WERI-Rb-1 (cell line): ENCODE measurements at places on chromosomes 13 and 19.

GRCh38 chr19:49264258-49264657, 60.7 kb downstream of the SLC6A16 start:
- no peak for DNase-seq

GRCh38 chr13:98889419-98890085, 88.3 kb downstream of the DOCK9 start:
- no peak for DNase-seq

DNA sequence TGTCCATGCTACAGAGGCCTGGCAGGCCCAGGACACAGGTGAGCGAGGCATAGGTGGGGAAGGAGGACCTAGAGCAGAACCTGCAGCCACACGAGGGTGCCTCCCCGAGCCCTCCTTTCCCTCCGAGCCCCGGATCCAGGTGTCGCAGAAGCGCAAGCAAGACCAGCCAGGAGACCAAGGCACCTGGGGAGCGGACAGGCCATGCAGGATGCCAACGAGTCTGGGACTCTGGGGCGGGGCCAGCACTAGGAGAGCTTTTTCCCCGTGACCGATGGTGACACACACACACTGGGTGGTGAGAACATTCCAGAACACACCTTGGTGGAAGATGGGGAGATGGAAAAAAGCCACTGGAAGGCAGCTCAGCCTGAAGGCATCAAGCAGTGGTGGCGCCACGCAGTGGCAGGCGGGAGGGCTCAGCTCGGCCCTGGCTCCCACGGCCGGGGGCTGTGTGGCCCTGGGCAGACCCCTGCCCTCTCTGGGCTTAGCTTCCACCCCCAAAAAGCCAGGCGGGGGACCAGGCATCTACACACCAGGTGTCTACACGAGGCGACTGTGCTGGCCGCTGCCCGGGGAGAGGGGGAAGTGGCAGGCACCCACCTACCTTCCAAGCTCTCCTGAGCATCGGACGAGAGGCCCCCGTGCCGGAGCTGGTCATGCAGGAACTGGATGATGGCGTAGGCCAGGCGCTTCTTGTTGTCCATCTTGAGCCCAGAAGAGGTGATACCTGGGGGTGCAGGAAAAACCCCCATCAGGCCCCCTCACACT, 14.5 kb downstream of the SGTA start:
- DNase-seq = no peak

- DNase-seq = no peak
These were observed 35.7 kb upstream of the TPM4 start for GRCh38 chr19:16040642-16041041.

GRCh38 chr13:84430446-84430845, 548.2 kb upstream of the SLITRK1 start:
- DNase-seq = no peak

DNA sequence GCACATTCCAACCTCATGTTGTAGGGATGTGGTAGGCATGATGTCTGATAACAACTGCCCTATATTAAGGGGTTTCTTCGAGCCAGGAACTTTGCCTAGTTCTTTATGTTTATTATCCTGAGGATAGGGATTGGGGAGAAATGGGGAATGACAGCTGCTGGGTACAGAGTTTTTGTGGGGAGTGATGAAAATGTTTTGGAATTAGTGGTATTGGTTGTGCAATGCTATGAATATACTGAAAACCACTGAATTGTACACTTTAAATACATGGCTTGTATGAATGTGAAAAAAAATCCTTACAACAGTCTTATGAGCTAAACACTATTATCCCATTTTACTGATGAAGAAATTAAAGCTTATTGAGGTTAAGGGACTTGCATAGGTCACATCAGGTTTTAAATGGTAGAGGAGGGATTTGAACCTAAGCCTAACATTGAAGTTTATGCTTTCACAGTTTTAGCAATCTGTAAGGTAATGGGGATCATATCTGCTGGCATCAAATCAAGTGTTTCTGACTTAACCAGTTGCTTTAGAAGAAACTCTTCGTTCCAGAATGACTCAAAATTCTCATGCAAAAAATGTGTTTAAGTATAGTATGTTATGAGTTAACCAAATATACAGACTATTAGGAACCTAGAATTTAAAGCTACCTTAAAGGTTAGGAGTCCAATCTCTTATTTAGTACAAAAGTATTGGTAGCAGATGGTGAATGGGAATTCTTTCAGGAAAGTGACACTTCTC, 61.4 kb downstream of the ERCC5 start:
- DNase-seq = no peak

DNA sequence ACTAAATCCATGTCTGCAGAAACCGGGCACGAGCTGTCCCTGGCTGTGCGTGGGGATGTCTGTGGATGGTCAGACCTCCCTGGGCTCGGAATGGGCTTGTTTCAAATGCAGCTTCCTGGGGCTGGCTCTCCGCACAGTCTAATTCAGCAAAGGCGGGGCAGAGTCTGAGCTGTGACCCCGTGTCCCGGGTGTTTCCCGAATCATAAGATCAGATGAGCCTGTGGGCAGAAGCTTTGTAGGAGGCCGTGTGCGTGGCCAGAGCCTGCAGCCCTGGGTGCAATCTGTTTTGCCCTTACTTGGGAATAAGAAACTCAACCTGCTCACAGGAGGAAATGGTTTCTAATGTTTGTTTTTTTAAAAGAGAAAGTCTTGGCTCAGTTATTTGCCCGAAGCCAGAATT, 13.9 kb upstream of the GNA11 start:
- no peak for DNase-seq

GRCh38 chr13:27921961-27922882, 2.4 kb downstream of the PDX1 start:
- DNase-seq = no peak

DNA sequence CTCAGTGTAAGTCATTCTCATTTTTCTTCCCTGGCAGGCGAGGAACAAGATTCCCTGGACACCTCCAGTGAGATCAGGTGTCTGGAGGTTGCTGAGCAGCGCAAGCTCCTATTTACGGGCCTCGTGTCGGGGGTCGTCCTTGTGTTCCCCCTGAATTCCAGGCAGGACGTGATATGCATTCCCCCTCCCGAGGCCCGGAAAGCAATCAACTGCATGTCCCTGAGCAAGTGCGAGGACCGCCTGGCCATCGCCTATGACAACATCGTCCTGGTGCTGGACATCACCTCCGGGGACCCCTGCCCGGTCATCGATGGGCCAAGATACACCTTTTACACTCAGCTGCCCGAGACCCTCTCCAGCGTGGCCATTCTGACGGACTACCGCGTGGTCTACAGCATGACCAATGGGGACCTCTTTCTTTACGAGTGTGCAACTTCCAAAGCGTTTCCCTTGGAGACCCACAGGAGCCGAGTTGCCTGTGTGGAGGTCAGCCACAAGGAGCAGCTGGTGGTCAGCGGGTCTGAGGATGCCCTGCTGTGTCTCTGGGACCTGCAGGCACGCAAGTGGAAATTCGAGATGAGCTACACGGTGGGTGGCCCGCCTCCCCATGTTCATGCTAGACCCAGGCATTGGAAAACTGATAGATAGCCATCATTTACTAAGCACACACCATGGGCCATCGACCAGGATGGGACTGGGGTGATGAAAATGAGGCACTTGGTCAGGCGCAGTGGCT, 21.5 kb upstream of the SIN3B start:
- no peak for DNase-seq

DNA sequence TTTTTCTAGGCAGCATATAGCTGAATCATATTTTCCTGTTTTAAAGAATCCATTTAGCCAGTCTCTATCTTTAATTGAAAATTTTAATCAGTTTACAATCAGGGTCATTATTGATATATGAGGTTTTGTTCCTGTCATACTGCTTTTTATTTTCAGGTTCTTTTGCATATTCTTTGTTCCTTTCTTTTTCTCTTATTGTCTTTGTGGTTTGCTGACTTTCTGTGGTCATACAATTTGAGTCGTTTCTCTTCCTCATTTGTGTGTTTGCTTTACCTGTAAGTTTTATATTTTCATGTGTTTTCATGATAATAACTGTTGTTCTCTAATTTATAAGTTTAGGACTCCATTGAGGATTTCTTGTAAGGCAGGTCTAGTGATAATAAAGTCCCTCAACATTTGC, 812.6 kb downstream of the DACH1 start:
- no peak for DNase-seq

DNA sequence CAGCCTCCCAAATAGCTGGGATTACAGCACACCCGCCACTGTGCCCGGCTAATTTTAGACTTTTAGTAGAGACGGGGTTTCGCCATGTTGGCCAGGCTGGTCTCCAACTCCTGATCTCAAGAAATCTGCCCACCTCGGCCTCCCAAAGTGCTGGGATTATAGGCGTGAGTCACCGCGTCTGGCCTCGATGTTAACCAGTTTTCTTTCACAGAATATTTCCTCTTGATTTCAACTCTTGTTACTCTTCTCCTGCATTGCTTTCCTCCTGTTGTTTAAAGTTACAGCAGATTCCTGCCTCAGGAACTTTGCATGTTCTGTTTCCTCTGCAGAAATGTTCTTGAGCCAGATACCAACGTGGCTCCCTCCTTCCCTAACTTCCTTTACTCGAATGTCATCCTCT, 3.7 kb upstream of the PEX11G start:
- no peak for DNase-seq

- DNase-seq = no peak
These were observed 95.7 kb upstream of the CLDN10 start for GRCh38 chr13:95456815-95457214.

DNA sequence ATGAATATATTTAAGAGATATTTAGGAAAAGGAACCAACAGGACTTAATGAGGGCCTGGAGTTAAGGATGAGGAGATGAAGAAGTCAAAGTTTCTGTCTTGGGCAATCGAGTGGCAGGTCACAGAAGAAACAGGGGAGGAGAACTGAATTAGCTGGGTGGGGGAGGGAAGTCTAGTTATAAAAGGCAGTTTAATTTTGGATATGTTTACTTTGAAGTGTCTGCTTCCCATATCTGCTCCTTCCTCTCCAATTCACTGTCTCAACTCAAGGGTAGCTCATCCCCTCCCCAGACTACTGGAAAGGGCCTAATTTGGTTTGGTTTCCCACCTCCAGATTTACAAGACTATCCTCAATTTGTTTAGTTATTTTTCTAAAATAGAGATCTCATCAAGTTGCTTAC, 195.9 kb downstream of the VWA8 start:
- no peak for DNase-seq

GRCh38 chr13:73913079-73913740, 221.0 kb downstream of the KLF12 start:
- DNase-seq = no peak

GRCh38 chr13:57739543-57740190, 108.1 kb downstream of the PCDH17 start:
- DNase-seq = no peak

- DNase-seq = no peak
These were observed 170.2 kb downstream of the DCLK1 start for GRCh38 chr13:35961002-35961401.

- no peak for DNase-seq
These were observed 49.6 kb upstream of the RAP2A start for GRCh38 chr13:97384371-97384770.

- no peak for DNase-seq
These were observed 24.7 kb downstream of the RFX1 start for GRCh38 chr19:13981467-13981866.
